ENCODE measurements at places on chromosomes 3 and 15.

GRCh38 chr15:74270854-74271520 lies 34.9 kb downstream of the CCDC33 start:
- DNase-seq: no peak

GRCh38 chr15:66768987-66769386 lies 67.0 kb downstream of the SMAD6 start:
- DNase-seq: no peak

- DNase-seq: no peak
Observed at GRCh38 chr3:170274641-170275040, 52.4 kb downstream of the PRKCI start.

- peak; percentile 99 for DNase-seq
Observed at GRCh38 chr3:158718490-158719170, 13.6 kb downstream of the RARRES1 start.

- no peak for DNase-seq
Observed at GRCh38 chr3:4850211-4850927, 128.9 kb upstream of the BHLHE40 start.

DNA sequence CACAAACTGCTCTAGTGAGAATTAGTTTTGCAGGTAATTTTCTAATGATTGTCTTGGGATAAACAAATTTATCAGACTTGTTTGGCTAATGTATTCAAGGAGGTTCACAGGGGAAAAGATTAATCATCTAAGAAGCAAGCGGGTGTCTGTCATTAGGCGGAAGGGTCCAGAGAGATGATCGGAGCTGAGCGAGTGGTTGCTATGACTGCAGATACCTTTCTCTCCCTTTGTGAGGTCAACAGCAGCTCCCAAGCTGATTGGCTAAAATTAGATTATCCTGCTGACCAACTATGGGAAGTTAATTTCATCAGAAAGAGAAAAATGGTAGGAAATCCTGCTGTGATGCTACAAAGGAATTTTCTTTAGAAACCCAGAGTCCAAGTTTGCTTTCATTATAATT lies 276.0 kb downstream of the SOX2 start:
- DNase-seq: no peak

DNA sequence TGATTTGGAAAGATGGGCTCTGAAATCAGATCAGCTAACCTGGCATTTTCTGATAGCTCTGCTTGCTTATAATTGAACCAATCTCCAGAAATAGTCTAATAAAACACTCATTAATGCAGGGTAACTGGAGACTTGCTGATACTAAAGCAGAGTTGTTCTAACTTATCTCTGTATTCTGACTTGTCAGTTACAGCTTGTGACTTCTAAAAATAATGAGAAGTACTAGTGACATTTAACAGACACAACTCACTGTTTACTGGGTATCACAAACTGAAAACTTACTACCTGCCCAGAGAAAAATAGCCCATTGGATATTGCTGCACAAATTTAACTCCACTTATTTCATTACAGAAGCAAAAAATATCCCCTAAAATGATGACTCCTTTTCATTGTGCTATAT lies 24.0 kb upstream of the TRPM7 start:
- no peak for DNase-seq

GRCh38 chr3:38268522-38268921 lies 2.9 kb downstream of the SLC22A13 start:
- DNase-seq: no peak

DNA sequence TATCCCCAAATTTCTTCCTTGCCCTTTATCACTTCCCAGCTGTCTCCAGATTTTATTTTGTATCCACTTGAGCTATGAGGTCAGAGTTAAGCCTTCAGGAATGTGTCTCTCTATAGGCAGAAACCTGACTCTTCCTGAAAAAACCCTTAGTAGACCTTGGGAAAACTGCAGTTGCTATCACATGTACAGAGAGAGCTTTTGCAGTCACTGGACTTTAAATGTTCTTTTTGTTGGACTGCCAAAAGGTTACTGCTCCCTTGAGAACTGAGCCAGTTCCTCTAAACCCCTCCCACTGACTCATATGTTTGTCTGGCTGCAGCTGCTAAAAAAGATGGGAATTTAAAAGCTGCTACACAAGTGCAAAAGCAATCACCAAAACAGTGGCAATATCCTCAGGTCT lies 169.1 kb upstream of the CCDC54 start:
- peak; percentile 100 for DNase-seq

- no peak for DNase-seq
Observed at GRCh38 chr3:177362626-177363025, 165.3 kb upstream of the TBL1XR1 start.

DNA sequence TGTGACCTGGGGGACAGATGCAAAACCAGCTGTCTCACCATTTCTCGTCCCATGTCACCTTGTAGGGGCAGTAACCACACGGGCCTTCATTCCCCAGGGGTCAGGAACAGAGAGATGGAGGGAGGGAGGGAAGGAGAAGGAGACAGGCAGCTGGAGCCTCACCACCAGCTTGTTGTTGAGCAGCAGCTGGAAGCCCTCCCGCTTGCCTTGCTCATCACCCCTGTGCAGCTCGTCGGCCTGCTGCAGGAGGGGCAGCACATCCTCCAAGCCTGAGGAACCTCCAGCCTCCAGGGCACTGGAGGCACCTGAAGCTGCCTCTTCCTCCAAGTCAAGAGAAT lies 10.3 kb downstream of the RMDN3 start:
- no peak for DNase-seq

GRCh38 chr3:10753964-10754363 lies 62.1 kb upstream of the SLC6A11 start:
- peak; percentile 35 for DNase-seq

DNA sequence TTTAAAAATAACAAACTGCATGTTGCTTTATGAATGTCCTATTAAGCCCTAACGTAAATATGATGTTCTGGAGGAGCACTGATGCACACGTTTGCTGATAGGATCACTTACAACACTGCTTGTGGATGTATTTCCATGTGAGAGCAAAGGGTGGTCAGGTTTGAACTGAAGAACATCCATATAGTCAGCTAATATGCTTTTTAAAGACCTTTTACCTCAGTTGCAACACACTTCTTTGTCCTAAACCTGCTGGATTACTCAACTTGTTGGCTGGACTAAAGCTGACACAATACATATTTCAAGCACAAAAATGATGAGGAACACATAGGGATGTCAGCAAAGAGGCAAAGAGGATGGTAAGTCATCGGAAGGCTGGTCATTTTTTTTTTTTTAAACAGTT lies 186.6 kb downstream of the TIGIT start:
- peak; percentile 76 for DNase-seq

GRCh38 chr15:49824775-49825099 lies 203.9 kb downstream of the DTWD1 start:
- no peak for DNase-seq

DNA sequence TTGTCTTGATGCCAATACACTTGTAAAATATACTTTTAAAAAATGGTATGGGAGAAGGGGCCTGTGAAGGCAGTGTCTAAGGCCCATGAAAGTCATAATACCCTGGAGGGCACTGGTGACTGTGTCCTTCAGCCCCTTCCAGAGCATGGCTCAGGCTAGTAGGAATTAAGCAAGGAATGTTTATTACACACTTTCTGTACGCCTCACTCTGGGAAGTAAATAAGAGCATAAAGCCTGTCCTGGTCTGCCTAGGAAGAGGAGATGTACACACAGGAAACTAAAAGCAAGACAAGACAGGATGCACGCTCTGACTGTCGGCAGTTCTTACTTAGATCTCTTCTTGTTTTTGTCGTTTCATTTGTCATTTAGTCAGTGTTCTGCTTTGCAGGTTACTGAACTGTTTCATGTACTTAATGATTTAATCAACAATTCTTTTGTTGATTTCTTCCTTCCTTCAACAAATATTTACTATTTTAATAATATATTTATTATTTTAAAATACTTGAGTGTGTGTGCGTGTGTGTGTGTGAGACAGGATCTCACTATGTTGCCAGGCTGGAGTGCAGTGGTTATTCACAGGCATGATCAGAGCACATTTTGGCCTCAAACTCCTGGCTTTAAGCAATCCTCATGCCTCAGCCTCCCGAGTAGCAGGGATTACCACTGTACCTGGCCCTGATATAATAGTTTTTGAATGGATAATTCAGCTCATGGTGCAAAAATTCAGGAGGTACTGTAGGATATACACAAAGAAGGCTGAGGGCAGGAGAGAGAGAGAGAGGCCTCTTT lies 9.0 kb upstream of the SMAD6 start:
- DNase-seq: no peak

- no peak for DNase-seq
Observed at GRCh38 chr3:81947359-81947758, 185.9 kb upstream of the GBE1 start.

GRCh38 chr3:187964760-187965159 lies 189.2 kb upstream of the LPP start:
- no peak for DNase-seq

DNA sequence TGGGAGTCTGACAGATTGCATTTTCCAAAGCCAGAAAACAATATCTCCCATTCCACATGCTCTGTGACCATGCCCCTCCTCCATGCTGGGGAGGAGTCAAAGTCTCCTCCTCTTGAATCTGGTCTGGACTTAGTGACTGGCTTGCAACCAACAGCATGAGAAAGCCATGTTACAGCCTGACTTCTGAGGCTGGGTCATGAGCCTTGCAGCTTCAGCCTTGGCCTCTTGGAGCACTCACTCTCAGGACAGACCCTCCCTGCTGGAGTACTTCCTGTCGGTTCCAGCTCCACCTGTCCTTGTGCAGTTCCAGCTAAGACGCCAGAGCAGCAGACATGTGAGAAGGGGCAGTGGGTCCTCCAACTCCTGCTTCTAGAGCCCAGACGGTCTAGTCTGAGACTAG lies 49.7 kb upstream of the RBSN start:
- DNase-seq: no peak

DNA sequence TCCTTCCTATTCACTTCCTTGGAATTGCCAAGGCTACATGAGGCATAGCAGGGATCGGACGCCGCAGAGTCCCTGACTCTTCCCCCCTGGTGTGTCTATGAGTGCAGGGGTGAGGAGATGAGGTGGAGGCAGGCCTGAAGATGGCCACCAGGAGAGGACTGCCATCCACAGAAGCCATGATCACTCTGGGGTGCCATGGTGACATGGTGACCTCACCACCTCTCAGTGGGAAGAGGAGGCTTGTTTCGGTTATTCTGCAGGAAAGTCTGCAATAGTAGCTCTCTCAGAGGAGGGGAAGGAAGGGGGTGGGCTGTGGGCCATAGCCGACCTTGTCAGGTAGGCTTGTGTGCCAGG lies 57.0 kb upstream of the LIMD1 start:
- DNase-seq: no peak

GRCh38 chr15:29540479-29540878 lies 270.9 kb upstream of the NSMCE3 start:
- no peak for DNase-seq

DNA sequence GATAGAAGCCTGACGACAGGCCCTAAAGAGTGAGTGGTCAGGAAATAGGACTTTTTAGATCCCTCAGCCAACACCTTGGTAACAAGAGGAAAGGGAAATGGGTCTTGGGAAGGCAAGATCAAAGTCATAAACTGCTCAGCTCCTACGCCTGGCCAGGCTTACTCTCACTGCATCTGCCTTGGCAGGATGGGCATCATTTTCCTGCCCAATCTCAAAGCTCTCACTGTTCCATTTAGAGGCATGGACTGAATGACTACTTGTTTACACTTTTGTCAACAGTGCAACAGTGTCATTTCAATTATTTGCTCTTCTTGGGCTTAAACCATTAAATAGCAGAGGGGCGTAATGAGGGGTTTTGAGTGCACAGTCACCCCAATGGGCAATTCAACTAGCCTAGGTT lies 808.7 kb downstream of the GRM7 start:
- DNase-seq: no peak
